ENCODE measurements at places on chromosomes 4 and X. TPM values are rescaled to one million over a fixed set of nuclear protein-coding genes. Genes with fewer than 3 reads are reported as not detected.

GRCh38 chr4:28469886-28470285, 1609.2 kb downstream of the STIM2 start:
- H3K27ac ChIP-seq: no peak overlapping the region
- no peaks in the 10 kb centered on the region for H3K36me3 ChIP-seq
- H3K4me1 ChIP-seq: no peaks in the 10 kb centered on the region
- no peak overlapping the region for H3K4me3 ChIP-seq

- H3K4me3 ChIP-seq: no peak overlapping the region
- no peak overlapping the region for H3K27ac ChIP-seq
- H3K36me3 ChIP-seq: no peaks in the 10 kb centered on the region
- H3K27me3 ChIP-seq: no peaks in the 10 kb centered on the region
- no peak for DNase-seq
These were observed 59.5 kb downstream of the RHOH start for GRCh38 chr4:40256329-40256728.

The DTHD1 gene
- total RNA-seq: 1.2 TPM

The GAGE12J gene
- total RNA-seq: not detected

- no peak for DNase-seq
- no peaks in the 10 kb centered on the region for H3K4me1 ChIP-seq
- no peak overlapping the region for H3K27ac ChIP-seq
- no peaks in the 10 kb centered on the region for H3K36me3 ChIP-seq
- no peaks in the 10 kb centered on the region for H3K27me3 ChIP-seq
These were observed 1208.3 kb downstream of the ADGRL3 start for GRCh38 chr4:62408454-62408853.

The WNK3 gene
- total RNA-seq: 0.81 TPM

The ATP1B4 gene
- total RNA-seq: not detected

The PPEF2 gene
- 0.36 TPM for total RNA-seq

The CPLX1 gene
- total RNA-seq: 0.64 TPM

- DNase-seq: no peak
- no peak overlapping the region for H3K4me3 ChIP-seq
- no peaks in the 10 kb centered on the region for H3K4me1 ChIP-seq
- no peak overlapping the region for H3K27ac ChIP-seq
- no peaks in the 10 kb centered on the region for H3K27me3 ChIP-seq
These were observed 205.5 kb upstream of the MBNL3 start for GRCh38 chrX:132694382-132694781.

GRCh38 chrX:44904542-44905115, 31.6 kb downstream of the KDM6A start:
- H3K4me1 ChIP-seq: peaks cover 48% of the 10 kb centered on the region
- H3K36me3 ChIP-seq: no peaks in the 10 kb centered on the region
- DNase-seq: no peak
- no peak overlapping the region for H3K27ac ChIP-seq
- no peaks in the 10 kb centered on the region for H3K27me3 ChIP-seq

All from CD4-positive, alpha-beta memory T cell (primary cell).